DMS153 (cell line): ENCODE measurements at places on chromosomes 5 and 9.

GRCh38 chr5:57106661-57107060 lies 67.2 kb upstream of the GPBP1 start:
- no peak for DNase-seq

GRCh38 chr9:76433406-76433805 lies 25.6 kb upstream of the GCNT1 start:
- no peak for DNase-seq

GRCh38 chr9:100307080-100307479 lies 45.7 kb downstream of the TEX10 start:
- DNase-seq = no peak

DNA sequence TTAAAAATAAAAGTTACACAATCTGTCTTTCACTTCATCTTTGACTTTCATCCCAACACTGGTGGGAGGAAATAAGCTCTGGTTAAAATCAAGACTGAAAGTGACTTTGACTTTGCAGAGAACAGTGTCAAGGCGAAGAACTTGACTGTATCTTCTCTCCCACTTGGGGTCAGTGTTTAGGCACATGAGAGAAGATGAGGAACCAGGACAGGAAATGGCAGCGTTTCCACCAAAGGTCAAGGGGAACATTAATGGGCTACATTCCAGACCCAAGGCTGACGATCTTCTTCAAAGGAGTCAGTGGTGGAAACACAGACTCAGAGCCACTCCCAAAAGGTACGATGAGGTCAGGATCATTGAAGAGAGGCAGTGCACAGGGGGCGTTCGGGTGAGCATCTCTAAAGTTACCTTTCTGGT lies 409.5 kb downstream of the ARHGEF28 start:
- DNase-seq = no peak

GRCh38 chr5:11531811-11532555 lies 372.3 kb downstream of the CTNND2 start:
- DNase-seq = no peak

GRCh38 chr9:121358751-121359150 lies 11.3 kb downstream of the STOM start:
- DNase-seq = no peak

- no peak for DNase-seq
These were observed 61.7 kb downstream of the OTULIN start for GRCh38 chr5:14726066-14726838.

DNA sequence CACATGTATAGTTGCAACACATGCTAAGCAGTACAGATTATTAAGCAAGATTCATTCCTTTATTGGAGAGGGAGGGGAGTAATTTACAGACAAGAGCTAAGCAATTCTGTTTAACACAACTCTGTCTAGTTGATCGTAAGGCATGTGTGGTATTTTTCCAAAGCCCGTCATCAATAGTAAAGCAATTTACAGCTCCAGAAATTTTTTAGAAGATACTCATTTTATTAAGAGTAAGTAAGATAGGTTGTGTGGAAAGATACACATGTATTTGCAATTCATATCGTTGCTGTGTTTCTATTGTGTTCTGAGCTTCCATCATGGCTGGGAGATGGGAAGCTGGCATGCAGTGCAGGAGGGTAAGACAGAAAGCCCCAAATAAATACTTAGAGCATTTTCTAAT lies 289.2 kb upstream of the TMEM161B start:
- no peak for DNase-seq

DNA sequence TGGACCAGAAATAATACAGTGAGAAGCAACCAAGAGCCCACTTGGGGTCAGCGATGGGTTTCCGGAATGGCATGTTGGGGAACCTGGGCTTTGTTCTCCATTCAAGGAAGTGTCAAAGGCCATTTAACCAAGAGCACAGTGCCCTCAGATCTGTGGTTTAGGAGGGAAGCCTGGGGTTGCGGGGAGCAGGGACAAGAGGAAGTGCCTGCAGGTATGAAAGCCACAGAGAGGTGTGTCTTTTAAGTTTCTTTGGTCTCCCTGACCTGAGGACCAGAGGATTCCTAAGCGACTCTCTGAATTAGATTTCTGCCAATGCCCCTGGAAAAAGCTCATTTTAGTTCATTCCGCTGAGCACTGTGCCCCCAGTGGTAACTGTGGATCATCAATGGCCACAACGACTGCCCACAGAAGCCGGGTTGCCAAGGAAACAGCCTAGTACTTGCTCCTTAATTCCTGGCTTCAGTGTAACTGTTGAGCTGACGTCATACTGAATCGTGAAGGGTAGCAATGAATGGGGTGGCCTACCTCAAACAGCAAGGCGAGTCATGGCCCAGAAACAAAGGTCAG lies 107.3 kb upstream of the SPIN1 start:
- DNase-seq = no peak

DNA sequence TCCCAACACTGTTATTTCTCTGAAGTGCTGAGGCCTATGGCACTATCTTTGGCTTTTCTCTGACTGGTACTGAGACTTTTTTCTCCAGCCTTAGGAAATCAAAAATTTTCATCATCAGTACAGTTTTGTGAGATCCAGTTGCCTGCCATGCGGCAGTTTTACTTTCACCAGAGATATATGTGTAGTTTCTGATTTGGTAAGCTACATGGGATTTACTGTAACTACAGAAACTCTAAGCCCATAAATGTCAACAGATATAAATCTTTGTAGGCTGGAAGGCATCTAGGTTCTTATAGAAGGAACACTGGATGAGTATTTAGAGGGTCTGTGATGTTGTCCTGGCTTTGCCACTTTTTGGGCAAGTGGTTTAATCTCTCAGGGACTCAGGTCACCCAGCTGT lies 69.0 kb downstream of the DOCK2 start:
- DNase-seq = no peak

GRCh38 chr9:92100237-92100911 lies 14.8 kb downstream of the SPTLC1 start:
- DNase-seq = no peak

- no peak for DNase-seq
These were observed 1.1 kb downstream of the SLC27A6 start for GRCh38 chr5:128966375-128966774.

GRCh38 chr5:42586625-42587024 lies 163.4 kb downstream of the GHR start:
- no peak for DNase-seq

DNA sequence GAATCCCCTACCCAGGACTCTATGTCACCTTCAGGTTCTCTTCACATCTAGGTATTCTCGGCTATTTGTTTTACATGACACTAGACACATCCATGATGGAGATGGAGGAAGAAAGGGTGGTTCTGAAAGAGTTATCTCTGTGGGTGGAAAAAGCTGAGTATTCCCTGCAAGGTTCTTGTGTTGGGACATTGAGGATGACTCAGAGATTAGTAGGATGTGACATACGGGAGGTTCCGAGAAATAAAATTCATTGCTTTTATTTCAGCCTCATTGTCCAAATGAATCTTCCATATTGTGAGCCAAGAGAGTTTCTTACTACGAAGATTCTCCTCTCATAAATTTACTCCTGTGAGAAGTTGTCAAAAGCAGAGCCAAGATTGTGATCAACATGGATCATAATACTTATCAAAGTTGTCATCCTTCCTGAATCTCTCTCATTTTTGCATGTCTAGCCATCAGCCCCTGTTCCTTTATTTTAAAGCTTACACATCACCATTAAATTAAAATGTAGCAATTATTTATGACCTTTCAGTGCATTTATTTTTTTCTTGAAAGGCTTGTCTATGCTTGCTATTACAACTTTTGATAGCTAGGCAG lies 370.0 kb downstream of the PSAT1 start:
- no peak for DNase-seq

- DNase-seq = no peak
These were observed 59.4 kb upstream of the UBTD2 start for GRCh38 chr5:172342918-172343317.

- peak; percentile 13 for DNase-seq
These were observed at the start of gene LIX1 for GRCh38 chr5:97142521-97143254. Gene LIX1 (minus strand): TSS chr5:97142611. CDS start chr5:97142576, 35 bp downstream.

- DNase-seq = no peak
These were observed 320.3 kb downstream of the ARHGEF28 start for GRCh38 chr5:73946278-73946677.

GRCh38 chr5:126359884-126360283 lies 63.3 kb upstream of the GRAMD2B start:
- DNase-seq = no peak

DNA sequence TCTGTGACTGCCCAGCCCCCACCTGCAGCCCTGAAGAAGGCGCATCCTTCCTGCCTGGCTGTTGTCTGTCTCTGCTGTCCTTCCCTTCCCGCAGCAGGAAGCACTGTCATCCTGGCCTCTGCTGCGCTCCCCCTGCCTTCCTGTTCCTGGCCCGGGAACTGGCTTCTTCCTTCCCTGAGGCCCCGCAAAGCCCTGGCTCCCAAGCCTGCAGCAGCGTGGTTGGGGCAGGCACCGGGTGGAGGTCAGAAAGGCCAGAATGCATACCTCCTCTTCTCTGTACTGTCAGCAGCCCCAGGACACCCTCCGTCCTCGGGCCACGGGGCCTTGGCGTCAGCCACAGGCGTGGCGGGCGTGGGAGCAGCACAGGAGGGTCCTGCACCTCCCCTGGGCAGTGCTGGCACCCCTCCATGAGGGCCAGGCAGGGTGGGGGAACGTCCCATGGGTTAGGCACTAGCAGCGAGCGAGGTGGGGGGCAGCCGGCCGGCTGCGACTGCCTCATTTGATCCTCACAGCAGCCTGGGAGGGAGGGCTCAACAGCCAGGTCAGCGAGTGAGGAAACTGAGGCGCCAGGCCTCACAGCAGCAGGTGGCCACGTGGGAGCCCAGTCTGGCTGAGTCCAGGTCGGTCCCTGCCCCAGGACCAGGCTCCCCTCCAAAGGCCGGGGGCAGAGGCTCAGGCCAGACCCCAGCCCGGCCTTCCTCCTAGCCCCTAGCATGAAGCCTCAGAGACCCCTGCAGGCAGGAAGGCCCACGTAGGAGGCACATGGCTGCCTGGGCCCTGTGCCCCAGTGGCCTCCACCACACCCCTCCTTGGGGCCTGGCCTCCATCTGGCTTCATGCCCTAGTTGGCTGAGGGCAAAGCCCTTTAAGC lies 9.4 kb downstream of the FLT4 start:
- no peak for DNase-seq

- DNase-seq = peak; percentile 13
These were observed 28.5 kb downstream of the RHOBTB3 start for GRCh38 chr5:95759634-95760033.

GRCh38 chr5:72213482-72213881 lies 106.2 kb downstream of the MAP1B start:
- no peak for DNase-seq

DNA sequence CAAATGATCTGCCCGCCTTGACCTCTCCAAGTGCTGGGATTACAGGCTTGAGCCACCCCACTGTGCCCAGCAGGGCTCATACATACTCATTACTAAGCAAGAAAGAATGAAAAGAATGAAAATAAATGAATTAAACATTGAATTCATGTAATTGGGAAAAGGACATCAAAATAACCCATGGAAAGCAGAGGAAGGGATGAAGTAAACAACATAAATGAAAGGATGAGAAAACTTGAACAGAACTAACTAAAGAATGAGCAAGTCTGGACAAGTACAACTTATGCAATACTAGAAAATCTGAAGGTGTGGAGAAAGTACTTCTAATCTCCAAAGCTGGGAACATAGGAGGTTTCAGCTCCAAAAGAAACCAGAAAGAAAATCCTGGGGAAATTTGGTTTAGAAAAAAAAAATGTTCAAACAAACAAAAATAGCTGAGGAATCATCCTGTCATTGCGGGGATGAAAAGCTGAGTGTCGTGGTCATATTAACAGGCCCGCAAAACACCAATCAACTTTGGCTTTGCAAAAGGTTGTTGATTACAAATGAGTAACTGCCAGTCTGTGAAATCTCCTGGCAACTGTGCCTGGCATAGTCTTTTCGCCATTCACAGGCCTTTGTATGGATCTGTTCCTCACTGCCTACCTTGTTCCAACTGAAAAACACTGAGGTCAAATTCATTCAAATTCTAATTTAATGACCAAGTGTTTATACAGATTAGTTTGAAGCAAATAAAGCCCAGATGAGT lies 2.3 kb upstream of the AK3 start:
- DNase-seq = no peak

DNA sequence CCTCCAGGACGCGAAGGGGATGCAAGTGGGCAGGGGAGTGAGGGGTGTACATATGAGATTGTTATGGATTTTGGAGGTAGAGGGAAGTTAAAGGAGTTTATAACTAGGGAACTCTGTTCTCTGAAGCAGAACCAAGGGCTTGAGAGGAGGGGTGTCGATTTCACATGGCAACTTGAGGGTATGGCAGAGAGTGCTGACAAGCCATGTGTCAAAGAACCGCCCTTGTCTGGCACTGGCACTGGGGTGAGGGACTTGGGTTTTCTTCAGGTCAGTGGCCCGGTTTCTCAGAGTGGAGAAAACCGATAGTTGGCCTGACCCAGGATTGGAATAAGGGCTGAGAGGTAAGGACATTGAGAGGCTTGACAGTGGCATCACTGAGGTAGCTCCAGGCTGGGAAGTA lies 47.7 kb upstream of the TESK1 start:
- no peak for DNase-seq

DNA sequence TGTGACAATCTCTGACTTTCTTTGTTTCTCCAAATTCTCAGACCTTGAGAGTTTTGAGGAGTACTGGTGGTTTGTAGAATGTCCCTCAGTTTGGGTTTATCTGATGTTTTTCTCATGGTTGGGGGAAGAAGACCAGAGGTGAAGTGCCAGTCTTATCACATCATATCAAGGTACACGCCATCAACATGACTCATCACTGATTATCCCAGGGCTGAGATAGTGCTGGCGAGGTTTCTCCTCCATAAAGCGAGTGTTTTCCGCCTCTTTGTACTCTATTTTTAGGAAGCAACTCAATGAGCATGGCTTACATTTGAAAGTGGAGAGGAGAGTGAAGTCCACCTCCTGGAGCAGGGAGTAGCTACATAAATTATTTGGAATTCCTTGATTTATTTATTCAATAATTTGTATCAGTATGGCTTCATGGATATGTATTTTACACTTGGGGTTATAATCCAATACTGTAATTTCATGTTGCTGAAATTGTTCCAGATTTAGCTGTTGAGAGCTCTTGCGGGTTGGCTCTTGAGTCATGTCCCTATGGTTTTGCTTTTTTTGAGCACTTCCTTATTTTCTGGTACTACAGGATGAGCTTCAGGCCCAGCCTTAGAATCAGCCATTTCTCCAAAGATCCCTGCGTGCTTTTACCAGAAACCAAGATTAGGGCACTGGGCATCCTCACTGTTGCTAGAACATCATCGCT lies 23.9 kb downstream of the DCANP1 start:
- no peak for DNase-seq

DNA sequence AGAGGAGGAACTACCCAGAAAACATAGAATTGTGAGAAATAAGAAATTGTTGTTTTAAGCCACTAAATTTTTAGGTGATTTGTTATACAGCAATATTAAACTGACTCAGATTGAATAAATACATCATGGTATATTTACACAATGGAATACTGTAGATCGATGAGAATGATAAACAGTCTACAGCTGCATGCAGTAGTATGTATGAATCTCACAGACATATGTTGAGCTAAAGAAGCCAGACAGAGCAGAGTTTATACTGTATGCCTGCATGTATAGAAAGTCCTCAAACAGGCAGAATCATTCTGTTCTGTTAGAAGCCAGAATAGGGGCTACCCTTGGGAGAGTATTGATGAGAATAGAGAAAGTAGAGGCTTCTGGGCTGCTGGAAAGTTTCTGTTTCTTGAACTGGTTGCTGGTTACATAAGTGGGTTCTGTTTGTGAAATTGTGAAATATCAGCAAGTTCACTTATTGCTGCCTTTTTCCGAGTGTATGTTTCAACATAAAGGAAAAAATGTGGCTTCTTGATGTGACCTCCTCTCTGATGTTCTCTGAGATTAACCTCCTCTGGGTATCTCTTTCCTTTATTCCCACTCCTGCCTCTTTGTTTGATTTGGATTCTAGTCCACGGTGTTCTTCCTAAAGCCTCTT lies 9.6 kb downstream of the KIAA1958 start:
- DNase-seq = no peak
